ENCODE measurements at places on chromosomes 11 and 22.

- no peak for DNase-seq
Measured at GRCh38 chr11:79026803-79027445, 413.9 kb downstream of the TENM4 start.

DNA sequence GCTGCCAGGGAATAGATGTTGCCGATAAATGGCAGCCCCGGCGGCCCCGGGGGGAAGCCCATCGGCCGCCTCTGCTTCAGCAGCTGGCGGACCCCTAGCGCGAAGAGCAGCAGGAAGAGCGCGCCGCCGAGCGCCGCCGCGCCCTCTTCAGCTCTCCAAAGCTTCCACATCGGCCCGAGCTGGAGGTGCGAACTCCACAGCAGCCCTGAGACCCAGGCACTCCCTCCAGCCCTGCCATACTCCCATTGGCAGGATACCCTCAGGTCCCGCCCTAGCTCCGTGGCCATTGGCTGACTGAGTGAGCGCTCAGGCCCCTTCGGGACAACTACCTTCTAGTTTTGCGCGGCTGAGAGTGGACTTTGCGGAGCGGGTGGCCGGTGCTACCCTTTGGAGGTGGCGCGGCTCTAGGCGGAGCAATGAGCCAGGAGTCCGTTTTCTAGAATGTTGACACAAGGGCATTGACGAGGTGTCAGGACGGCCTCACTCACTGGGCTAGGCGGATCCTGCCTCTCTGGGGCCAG lies at the start of gene CYP2R1:
TSS of gene CYP2R1 (minus strand) at position 196 of the 521 bp plus-strand sequence. CDS start at position 170, 26 bp downstream.
- peak; percentile 97 for DNase-seq

DNA sequence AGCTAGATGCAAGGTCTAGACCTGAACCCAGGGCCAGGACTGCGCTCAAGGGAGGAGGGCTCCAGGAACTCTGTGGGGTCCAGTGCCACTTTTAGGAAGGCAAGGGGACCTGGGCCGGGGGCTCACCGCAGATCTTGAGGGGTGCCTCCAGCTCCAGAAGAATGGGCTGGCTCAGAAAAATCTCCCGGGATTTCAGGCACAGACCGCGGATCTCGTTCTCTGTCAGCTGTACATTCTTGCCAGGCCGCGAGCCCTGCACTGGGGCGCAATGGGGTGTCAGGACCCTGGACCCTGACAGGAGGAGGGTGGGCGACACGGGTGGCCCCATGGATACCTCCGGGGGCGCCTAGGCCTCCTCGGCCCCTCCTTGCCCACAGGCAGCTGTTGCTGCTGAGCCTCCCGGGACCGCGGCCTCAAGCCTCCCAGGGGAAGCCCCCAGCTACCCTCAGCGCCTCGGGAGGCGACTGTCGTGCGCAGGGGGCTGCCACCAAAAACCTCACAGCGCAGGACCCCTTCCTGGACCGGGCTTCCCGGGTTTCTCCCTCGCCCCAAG lies 640 bp downstream of the PPP1CA start:
- DNase-seq: no peak

- DNase-seq: no peak
Measured at GRCh38 chr11:83008581-83008923, 63.1 kb downstream of the RAB30 start.

DNA sequence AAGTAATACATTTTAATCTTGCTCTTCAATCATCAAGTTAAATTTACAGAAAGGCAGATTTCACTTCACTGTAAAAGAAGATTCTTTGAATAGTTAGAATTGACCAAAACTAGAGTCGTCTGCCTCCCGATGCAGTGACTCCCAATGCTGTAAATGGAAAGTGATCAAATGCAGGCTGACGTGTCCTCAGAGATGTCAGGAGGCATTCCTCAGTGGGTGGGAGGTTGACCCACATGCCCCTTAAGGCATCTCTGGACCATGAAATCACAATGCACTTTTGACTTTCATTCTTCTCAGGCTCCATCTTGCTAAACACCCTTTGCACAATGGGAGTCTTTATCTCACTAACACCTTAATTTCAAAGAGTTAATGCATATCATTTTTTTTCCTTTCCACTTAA lies 19.0 kb upstream of the CECR2 start:
- DNase-seq: no peak

- DNase-seq: no peak
Measured at GRCh38 chr11:57294225-57295131, 30.3 kb downstream of the TNKS1BP1 start.

GRCh38 chr11:63917692-63918506 lies 935 bp upstream of the RCOR2 start:
- peak; percentile 6 for DNase-seq

- DNase-seq: no peak
Measured at GRCh38 chr11:113308601-113309000, 5.8 kb upstream of the TTC12 start.

- no peak for DNase-seq
Measured at GRCh38 chr22:30989474-30989873, 20.4 kb downstream of the TUG1 start.

GRCh38 chr11:68311160-68312116 lies 953 bp upstream of the LRP5 start:
- DNase-seq: no peak

DNA sequence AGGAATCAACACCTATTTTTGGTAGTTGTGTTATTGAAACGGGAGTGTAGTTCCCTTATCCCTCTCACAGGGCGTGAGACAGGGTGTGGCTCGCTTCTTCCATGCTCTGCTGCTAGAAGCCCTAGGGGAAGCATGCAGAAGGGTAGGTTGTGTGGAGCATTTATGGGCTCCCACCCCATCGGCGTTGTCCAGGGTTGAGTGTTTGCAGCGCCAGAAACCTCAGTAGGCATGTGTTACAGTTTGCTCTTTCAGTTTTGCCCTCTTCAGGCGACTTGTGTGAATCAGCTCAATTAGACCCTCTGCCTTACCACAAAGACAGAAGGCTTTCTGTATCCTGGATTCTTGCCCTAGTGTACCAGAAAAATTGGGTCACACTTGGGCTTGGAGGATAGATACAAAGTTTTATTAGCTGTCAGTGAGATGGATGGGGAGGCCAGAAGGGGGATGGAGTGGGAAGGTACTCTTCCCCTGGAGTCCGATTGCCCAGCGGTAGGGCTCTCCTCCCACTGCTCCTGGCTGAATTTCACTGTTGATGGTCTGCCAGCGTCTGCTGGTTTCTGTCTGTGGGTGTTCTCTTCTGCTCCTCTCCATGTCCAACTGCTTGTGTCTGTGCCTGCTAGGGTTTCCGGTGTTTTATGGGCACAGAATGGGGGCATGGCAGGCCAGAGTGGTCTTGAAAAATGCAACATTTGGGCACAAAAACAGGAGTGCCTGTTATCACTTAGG lies 358.3 kb upstream of the CTSC start:
- DNase-seq: no peak

GRCh38 chr11:79314906-79315689 lies 125.7 kb downstream of the TENM4 start:
- no peak for DNase-seq

- no peak for DNase-seq
Measured at GRCh38 chr11:99979042-99979441, 708.0 kb upstream of the ARHGAP42 start.
